Esophagus squamous epithelium (tissue), 5 donors: ENCODE measurements at places on chromosomes 1 and 21.

DNA sequence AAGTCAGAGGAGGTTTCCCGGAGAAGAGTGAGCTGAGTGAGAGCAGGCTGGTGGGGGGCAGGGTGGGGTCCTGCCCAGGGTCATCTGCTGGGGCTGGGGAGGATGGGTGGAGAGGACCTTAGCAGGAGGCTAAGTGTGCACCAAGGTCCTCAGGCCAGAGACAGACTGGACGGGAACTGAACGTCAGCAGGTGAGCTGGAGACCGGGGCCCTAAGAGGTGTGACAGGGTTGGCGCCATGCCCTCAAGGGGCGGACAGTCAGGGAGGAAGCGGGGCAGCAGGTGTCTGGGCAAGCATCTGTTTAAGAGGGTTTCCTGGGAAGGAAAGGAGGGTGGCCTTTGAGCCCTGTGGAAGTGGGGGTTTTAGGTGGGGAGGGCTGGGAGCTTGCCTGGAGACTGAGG lies 13.6 kb upstream of the PTPN7 start:
- DNase-seq = no peak

DNA sequence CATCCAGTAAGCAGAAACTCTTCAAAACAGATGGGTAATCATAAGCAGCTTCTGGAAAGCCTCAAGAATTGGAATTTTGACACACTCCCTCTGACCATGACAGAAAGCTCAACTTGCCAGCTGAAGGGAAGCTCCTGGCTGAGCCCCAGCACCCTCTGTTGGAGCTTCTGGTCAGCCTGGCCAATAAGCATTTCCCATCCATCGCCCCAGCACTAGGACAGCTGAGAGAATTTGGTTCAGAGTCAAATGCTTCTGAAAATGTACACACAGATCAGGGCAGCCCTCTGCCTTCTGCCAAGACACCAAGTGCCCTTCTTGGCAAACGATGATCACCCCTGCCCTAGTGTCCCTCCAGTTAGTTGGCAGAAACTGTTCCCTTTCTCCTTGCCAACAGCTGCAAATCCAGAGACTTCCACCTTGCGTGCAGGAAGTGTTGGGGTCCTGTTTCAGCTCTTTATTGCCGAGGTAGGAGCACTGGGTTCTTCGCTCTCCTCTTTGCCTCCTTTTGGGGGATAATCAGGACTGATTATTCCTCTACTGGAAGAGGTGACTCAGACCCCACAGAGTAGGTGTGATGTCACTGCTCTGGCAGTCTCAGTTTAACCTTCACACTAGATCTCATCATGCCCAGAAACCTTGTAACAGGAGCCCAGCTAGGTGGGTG lies 11.9 kb downstream of the PIGV start:
- no peak for DNase-seq

- DNase-seq = no peak
These were observed 3.4 kb upstream of the NVL start for GRCh38 chr1:224333309-224333926.

DNA sequence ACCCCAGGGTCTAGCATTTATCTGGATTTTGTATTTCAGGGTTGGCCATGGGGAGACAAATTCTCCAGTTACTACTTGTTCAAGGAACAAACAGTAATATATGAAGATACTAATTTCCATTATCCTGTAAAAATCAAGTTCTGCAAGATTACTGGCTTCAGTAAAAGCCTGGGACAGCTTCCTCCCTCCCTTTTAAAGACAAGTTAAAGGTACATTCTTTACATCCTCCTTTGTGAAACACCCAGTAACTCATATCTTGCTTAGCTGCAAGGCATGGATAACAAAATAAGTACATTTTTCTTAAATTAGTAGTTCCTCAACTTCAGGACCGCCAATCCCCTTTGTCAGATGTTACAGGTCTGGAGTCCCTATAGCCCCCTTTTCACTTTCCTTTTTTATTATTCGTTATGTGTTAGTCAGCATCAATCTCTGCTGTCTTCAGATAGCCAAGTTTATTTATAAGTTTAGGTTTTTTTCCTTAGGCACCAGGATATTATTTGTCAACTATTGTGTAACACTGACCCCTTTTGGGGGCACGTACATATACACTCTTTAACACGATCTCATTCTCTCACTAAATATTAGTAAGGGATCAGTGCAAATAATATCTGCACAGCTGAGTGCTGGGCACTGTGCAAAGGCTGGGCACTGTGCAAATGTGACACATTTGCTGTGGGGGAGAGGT lies 9.8 kb downstream of the ERRFI1 start:
- DNase-seq = no peak

DNA sequence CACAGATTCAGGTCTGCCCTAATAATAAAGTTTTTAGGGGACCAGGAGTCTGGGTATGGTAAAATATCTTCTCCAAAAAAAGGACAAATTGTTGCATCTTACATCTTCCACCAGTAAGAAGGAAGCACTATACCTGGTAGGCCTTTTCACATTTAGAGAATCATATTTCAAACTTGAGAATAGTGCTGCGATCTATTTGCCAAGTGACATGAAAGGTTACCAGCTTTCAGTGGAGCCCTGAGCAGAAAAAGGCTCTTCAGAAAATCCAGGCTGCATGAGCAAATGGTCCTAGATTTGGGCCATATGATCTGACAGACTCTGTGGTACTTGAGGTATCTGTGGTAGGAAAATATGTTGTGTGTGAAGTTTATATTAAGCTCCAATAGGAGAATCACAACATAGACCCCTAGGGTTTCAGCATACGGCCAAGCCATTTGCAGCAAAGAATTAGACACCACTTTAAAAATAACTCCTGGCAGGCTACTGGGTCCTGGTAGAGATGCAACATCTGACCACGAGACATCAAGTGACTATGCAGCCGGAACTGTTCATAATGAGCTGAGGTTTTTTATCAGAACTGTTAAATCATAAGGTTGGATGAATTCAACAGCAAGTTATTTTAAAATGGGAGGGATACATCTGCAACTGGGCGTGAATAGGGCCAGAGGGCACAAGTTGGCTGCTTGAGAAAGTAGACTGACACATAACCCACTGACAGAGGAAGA lies 38.6 kb upstream of the CCDC190 start:
- no peak for DNase-seq

DNA sequence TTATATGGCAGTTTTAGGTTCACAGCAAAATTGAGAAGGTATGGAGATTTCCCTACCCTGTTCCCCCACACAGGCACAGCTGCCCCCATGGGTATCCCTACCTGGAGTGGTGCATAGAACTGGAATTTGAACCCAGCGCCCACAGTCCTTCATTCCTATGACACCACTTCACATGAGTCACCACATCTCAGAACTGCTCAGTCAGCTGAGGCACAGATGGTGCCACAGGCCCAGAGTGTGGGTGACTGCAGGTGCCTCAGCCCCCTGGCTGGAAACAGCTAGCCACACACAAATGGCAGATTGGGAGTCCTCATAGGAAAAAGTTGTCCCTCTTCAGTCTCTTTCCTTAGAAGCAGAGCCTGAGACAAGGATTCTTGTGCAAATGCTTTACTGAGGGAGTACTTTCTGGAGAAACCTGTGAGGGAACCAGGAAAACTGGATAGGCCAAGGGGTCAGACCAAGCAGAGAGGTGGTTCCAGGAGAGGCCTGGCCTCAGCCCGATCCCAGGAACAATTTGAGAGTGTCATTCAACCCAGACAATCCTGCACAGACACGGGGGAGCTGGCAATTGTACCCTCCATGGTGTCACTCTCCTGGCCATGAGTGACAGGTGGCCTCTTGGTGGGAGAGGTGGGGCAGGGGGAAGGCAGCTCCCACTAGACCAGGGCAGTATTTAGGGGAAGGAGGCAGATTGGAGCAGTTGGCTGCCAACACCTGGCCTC lies 6.9 kb downstream of the PLA2G2D start:
- no peak for DNase-seq

DNA sequence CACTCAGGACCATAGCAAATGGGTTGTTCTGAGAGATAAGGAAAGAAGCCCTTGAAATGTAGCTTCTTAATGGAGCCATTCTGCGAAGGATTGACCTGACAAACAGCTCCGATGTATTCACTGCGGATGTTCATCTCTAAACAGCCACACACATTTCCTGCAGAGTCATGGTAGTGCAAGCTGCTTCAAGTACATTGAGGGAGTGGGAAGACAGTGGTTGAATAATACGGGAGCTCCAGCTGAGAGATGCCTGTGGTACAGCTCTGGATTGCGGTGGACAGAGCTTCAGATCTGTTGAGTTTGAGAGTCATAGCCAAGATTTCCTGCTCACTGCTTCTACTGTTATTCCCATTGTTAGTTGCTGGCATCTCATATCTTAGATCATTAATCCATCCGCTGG lies 86.6 kb downstream of the ZBTB18 start:
- no peak for DNase-seq

- DNase-seq = no peak
These were observed 60.1 kb downstream of the ELK4 start for GRCh38 chr1:205571747-205572146.

GRCh38 chr1:174874331-174875053 lies 125.3 kb upstream of the CACYBP start:
- no peak for DNase-seq

- DNase-seq = no peak
These were observed 32.8 kb upstream of the IFNAR2 start for GRCh38 chr21:33196941-33197374.

DNA sequence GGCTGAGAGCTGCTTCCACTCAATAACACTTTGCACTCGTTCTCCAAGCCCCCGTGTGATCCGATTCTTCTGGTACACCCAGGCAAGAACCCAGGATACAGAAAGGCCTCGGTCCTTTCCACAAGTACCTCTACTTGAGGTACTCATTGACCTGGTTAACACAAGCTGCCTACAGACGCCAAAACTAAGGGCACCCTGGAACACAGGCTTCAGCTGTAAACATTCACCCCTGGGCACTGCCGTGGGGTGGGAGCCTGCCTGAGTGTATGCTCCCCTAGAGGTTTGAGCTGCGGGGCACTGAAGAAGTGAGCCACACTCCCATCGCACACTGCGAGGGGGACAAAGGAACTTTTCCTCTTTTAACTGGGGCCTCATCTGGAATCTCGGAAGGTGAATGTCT lies 30.5 kb downstream of the LRRC3 start:
- DNase-seq = no peak

- no peak for DNase-seq
These were observed 16.1 kb downstream of the PRRC2C start for GRCh38 chr1:171501305-171502024.

- no peak for DNase-seq
These were observed 128.7 kb downstream of the PHTF1 start for GRCh38 chr1:113630340-113631327.

- no peak for DNase-seq
These were observed 84.1 kb upstream of the SELENON start for GRCh38 chr1:25715888-25716287.

- no peak for DNase-seq
These were observed 115.0 kb upstream of the BACE2 start for GRCh38 chr21:41052820-41053555.
